ENCODE measurements at places on chromosomes 11 and 22. TPM values are rescaled to one million over a fixed set of nuclear protein-coding genes. Genes with fewer than 3 reads are reported as not detected.

DNA sequence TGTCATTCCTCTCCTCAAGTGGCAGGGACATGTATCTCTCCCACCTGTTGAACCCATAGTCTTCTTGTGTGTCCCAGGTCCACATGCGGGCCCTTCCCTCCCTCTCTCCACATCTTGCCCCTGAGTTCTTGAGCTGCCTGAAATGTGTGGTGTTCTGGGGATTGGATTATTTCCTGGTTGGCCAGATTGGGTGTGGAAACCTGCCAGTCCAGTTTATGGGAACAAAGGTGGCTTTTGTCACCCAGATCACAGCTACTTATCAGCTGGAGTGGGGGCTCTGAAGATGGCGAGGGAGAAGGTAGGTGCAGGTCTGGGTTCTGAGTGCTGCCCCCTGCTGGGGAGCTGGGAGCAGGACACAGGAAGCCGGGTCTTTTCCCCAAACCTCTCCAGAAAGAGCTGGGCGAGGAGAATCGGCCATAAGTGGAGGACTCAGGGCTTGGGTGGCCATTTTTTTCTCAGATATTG is 14.2 kb downstream of the DTX4 start:
- H3K36me3 ChIP-seq: peaks cover 91% of the 10 kb centered on the region
- H3K4me1 ChIP-seq: no peaks in the 10 kb centered on the region
- no peak overlapping the region for H3K27ac ChIP-seq
- DNase-seq: peak; percentile 68

- H3K4me3 ChIP-seq: peak overlapping the region; percentile 84
- no peaks in the 10 kb centered on the region for H3K36me3 ChIP-seq
- H3K27me3 ChIP-seq: no peaks in the 10 kb centered on the region
- DNase-seq: peak; percentile 87
These were observed 635 bp upstream of the GRK3 start for GRCh38 chr22:25563761-25564319.

DNA sequence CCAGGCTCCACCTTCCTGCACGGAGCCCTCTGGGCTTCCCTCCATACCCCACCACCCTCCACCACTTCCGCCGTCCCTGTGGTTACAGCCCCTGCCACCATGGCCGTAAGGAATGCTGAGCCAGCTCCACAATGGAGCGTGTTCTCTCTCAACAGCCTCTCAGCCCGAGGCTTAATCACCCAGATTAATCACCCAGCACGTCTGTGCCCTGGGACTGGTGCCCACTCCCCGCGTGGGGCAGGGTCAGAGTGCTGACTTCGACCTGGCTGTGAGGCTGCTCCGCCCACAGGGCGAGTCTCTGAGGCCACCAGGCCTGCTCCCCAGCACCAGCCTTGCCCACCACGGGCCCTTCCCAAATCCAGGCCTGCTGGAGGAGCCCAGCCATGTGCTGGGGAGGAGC is 4.0 kb upstream of the TH start:
- H3K36me3 ChIP-seq: no peaks in the 10 kb centered on the region
- H3K4me1 ChIP-seq: no peaks in the 10 kb centered on the region
- H3K27me3 ChIP-seq: no peaks in the 10 kb centered on the region
- DNase-seq: no peak

DNA sequence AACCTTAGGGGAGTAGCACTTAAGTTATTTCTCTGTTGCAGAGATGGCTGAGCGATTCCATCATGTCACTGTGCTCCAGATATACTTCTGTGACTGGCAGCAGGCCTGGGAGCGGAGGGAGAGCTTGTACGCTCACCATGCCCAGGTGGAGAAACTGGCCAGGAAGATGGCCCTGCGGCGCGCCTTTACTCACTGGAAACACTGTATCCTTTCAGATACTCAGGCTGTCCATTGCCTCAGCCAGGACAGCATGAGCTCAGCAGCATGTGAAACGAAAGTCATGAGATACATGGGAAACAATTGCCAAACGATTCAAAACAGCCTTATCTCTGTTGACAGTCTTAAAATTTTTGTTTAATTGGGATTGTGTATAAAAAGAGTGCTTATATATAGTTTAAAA is 78.9 kb downstream of the SFI1 start:
- peaks cover 8% of the 10 kb centered on the region for H3K36me3 ChIP-seq
- no peaks in the 10 kb centered on the region for H3K4me1 ChIP-seq
- H3K27me3 ChIP-seq: no peaks in the 10 kb centered on the region
- no peak overlapping the region for H3K27ac ChIP-seq
- DNase-seq: no peak

GRCh38 chr11:45384711-45385241 is 98.6 kb upstream of the SYT13 start:
- no peaks in the 10 kb centered on the region for H3K27me3 ChIP-seq
- no peaks in the 10 kb centered on the region for H3K36me3 ChIP-seq
- H3K4me3 ChIP-seq: no peak overlapping the region

DNA sequence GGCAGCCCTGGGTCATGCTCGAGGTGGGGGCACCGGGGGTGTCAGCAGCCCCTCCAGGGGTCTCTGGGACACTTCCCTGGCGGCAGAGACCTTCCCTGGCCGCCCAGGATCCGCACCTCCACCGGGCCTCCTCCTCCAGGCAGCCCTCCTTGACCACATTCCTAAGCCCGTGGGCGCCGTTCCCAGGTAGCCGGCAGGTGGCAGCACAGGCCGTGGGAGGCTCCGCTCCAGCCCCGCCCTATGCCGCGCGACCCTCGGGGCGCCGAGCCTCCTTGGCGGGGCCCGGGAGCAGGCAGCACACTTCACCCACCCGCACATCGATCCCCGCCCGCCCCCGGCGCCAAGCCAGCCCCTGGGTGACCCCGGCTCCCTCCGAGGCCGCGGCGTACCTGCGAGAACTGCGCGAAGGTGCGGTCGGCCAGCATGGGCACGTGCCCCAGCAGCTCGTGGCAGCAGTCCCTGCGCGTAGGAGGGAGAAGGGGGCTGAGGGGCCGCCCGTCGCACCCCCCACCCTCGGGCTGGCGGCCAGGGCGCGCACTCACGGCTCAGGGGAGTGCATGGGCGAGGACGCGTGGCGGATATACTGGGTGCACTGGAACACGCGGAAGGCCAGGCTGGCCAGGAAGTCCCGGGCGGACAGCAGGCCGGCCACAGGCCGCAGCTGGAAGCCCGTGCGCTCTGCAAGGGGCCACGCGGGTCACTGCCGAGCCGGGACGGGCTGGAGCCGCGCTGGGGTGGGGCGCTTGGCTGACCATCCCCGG is 5.3 kb upstream of the INS start:
- no peak overlapping the region for H3K4me3 ChIP-seq
- H3K27me3 ChIP-seq: peaks cover 10% of the 10 kb centered on the region
- DNase-seq: peak; percentile 59

GRCh38 chr11:83191491-83191890 is 2.0 kb upstream of the ANKRD42 start:
- no peak overlapping the region for H3K27ac ChIP-seq
- H3K36me3 ChIP-seq: no peaks in the 10 kb centered on the region
- no peak overlapping the region for H3K4me3 ChIP-seq
- peaks cover 26% of the 10 kb centered on the region for H3K4me1 ChIP-seq

GRCh38 chr22:23058481-23059283 is 11.6 kb upstream of the GNAZ start:
- peaks cover 16% of the 10 kb centered on the region for H3K4me1 ChIP-seq
- H3K4me3 ChIP-seq: no peak overlapping the region
- no peak overlapping the region for H3K27ac ChIP-seq
- H3K36me3 ChIP-seq: no peaks in the 10 kb centered on the region

DNA sequence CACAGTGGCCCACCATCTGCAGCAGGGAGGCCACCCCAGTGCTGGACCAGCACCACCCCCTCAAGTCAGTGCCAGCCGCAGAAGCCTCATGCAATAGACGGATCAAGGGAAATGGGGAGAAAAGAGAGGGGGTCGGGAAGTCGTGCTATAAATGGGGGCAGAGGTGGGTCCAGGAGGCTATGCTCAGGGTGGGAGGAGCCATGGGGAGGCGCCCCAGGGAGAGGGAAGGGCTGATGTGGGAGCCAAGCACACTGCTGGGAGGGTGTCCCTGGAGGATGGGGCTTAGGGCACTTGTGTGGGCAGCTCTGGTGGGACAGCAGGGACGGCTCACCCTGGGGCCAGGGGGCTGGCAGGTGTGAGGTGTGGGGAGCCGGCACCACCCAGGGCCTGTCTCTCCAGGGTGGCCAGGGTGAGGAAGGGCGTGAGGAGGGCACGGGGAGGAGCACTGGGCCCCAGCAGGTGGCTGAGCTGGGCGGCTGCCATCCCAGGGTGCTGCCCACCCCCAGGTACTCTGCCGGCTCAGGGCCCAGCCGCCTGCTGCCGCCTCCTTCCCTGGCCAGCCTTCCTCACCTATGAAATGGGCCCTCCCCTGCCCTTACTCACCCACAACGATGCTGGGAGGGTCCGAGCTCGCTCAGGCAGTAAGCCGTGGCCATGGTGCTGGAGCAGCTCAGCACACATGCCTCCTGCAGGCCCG is 18.0 kb downstream of the PHLDA2 start:
- no peaks in the 10 kb centered on the region for H3K36me3 ChIP-seq
- H3K27ac ChIP-seq: no peak overlapping the region
- H3K27me3 ChIP-seq: no peaks in the 10 kb centered on the region
- no peak for DNase-seq
- no peak overlapping the region for H3K4me3 ChIP-seq
- H3K4me1 ChIP-seq: peaks cover 18% of the 10 kb centered on the region

- H3K4me3 ChIP-seq: no peak overlapping the region
- no peaks in the 10 kb centered on the region for H3K4me1 ChIP-seq
- no peak overlapping the region for H3K27ac ChIP-seq
- no peak for DNase-seq
- H3K36me3 ChIP-seq: no peaks in the 10 kb centered on the region
These were observed 39.7 kb downstream of the ME3 start for GRCh38 chr11:86632499-86633269.

DNA sequence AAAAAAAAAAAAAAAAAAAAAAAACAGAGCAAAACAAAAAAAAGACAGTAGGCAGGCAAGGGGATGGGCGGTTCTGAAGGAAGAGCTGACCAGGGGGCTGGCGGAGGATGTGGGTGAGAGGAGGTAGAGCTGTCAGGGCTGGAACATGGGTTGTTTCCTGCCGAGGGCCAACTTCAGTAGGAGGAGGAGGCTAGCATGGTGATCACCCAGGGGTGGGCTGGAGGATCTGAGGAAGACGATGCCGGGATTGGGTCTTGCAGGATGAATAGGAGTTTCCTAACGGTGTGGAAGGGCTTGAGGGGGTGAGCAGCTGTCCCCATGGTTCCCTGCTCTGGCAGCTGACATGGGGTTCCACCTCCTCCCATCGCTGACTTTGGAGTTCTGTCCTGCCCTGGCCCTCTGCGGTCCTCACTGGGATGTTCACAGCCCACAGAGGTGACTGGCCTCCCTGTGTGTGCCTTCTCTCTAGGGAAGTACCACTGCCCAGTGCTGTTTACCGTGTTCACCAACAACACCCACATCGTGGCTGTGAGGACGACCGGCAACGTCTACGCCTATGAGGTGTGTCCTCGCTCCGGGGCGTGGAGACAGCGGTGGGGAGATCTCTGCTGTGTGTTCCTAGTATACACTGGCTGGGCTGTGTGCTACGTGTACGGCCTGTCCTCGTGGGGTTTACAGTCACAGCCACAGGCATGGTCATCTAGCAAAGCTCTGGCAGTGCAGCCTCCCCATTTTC is 15.2 kb downstream of the PPIL2 start:
- no peak overlapping the region for H3K4me3 ChIP-seq
- H3K36me3 ChIP-seq: no peaks in the 10 kb centered on the region
- H3K4me1 ChIP-seq: no peaks in the 10 kb centered on the region

DNA sequence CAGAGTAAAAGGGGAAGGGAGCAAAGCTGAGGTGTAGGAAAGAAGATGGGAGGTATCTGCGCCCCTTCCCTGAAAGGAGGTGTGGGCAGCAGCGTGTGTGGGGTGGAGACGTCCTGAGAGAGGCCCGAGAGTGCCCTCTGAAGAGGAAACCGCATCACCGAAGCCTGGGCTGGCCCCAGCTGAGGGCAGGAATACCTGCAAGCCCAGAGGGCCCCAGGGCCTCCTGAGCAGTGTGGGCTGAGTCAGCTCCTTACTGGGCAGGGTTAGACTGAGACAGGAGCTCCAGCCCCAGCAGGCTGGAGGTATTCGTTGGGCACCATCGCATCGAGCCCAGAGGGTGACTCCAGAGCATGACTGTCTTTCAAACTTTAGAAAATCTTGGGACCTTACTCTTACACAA is 534.0 kb upstream of the B3GAT1 start:
- no peaks in the 10 kb centered on the region for H3K36me3 ChIP-seq
- H3K4me3 ChIP-seq: no peak overlapping the region
- peaks cover 2% of the 10 kb centered on the region for H3K27me3 ChIP-seq
- no peak overlapping the region for H3K27ac ChIP-seq

- H3K4me1 ChIP-seq: no peaks in the 10 kb centered on the region
- H3K4me3 ChIP-seq: no peak overlapping the region
- peaks cover 19% of the 10 kb centered on the region for H3K36me3 ChIP-seq
- DNase-seq: no peak
These were observed 35.3 kb downstream of the PI4KA start for GRCh38 chr22:20823264-20823663.

GRCh38 chr11:33874910-33875490 is 16.9 kb downstream of the LMO2 start:
- H3K4me3 ChIP-seq: no peak overlapping the region
- DNase-seq: no peak
- H3K36me3 ChIP-seq: no peaks in the 10 kb centered on the region
- H3K27me3 ChIP-seq: no peaks in the 10 kb centered on the region
- H3K4me1 ChIP-seq: peaks cover 8% of the 10 kb centered on the region
- H3K27ac ChIP-seq: no peak overlapping the region

GRCh38 chr11:79456501-79456900 is 15.7 kb upstream of the TENM4 start:
- no peak for DNase-seq
- H3K36me3 ChIP-seq: no peaks in the 10 kb centered on the region
- H3K4me1 ChIP-seq: no peaks in the 10 kb centered on the region
- no peak overlapping the region for H3K27ac ChIP-seq

DNA sequence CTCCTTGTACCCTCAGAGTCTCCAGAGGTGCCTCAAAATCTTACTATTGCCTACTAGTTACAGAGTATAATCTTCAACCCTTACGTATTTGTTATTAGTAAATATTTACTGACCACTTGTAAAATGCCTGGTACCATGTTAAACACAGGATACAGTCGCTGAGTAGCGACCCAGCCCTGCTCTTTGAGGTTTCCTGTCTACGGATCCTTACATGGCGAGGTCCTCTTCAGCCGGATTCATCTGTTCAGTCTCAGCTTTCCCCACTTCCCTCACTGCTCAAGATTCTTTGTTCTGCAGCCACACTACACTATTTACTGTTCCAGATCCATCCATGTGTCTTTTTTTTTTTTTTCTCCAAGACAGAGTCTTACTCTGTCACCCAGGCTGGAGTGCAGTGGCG is 13.2 kb upstream of the TTC36 start:
- DNase-seq: no peak
- no peaks in the 10 kb centered on the region for H3K27me3 ChIP-seq
- H3K36me3 ChIP-seq: no peaks in the 10 kb centered on the region

GRCh38 chr22:37681556-37682049 is 4.5 kb upstream of the NOL12 start:
- no peak overlapping the region for H3K27ac ChIP-seq
- no peak overlapping the region for H3K4me3 ChIP-seq
- H3K4me1 ChIP-seq: peaks cover 12% of the 10 kb centered on the region
- H3K36me3 ChIP-seq: no peaks in the 10 kb centered on the region
- no peaks in the 10 kb centered on the region for H3K27me3 ChIP-seq

GRCh38 chr11:90252053-90252452 is 29.2 kb upstream of the CHORDC1 start:
- DNase-seq: no peak
- no peak overlapping the region for H3K4me3 ChIP-seq
- no peak overlapping the region for H3K27ac ChIP-seq
- H3K36me3 ChIP-seq: no peaks in the 10 kb centered on the region
- H3K4me1 ChIP-seq: no peaks in the 10 kb centered on the region
- H3K27me3 ChIP-seq: peaks cover 6% of the 10 kb centered on the region

The MMP1 gene
- not detected for polyA plus RNA-seq

The KCNQ1 gene
- 15.3 TPM for polyA plus RNA-seq

The FOLR2 gene
- 0.50 TPM for polyA plus RNA-seq

The IGSF22 gene
- polyA plus RNA-seq: 0.91 TPM

The SCN2B gene
- polyA plus RNA-seq: not detected

The UBQLNL gene
- 1.8 TPM for polyA plus RNA-seq

The API5 gene
- polyA plus RNA-seq: 16.6 TPM

The C11orf42 gene
- not detected for polyA plus RNA-seq

The CARD10 gene
- not detected for polyA plus RNA-seq

Data from B cell (primary cell).